ENCODE measurements at places on chromosomes 12 and 14.

GRCh38 chr12:120588948-120589930, 8.0 kb upstream of the POP5 start:
- DNase-seq, result peak; percentile 72

DNA sequence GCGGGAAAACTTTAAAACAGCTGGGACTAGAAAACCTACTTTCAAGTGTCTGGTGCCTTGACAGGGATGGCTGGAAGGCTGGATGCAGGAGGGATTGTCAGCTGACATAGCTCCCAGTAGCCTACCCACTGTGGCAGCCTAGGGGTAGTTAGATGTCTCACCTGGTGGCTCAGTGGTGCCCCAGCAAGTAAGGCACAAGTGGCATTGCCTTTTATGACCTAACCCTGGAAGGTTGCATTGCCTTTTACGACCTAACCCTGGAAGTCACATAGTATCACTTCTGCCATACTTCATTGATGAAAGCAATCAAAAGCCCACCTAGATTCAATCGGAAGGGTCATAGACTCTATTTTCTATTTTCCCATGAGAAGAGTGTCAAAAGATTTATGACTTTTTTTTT, 724.7 kb upstream of the TBX3 start:
- DNase-seq, result no peak

- DNase-seq, result no peak
These were observed 389.1 kb downstream of the GRIN2B start for GRCh38 chr12:13592063-13592942.

- no peak for DNase-seq
These were observed 4.2 kb downstream of the PCNX4 start for GRCh38 chr14:60095781-60096450.

DNA sequence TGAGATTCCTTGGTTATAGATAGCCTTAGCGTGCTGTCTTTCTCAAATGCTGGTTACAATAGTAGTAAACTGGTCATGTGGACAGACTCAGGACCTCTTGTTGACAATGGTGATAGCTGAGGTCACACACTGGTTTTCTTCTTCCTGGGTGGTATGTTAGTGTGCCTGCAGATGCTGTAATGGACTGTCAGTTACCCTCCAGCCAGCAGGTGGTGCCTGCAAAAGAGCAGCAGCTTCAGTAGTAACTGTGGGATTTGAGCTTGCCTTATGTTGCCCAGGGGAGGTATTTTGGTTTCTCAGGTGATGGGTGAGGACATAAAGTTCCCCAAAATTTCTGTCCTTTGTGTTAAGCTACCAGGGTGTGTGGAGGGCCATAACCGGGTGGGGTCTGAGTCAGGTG, 33.7 kb upstream of the SCAF11 start:
- DNase-seq, result no peak

- DNase-seq, result no peak
These were observed 6.4 kb downstream of the AQP6 start for GRCh38 chr12:49979016-49979586.

DNA sequence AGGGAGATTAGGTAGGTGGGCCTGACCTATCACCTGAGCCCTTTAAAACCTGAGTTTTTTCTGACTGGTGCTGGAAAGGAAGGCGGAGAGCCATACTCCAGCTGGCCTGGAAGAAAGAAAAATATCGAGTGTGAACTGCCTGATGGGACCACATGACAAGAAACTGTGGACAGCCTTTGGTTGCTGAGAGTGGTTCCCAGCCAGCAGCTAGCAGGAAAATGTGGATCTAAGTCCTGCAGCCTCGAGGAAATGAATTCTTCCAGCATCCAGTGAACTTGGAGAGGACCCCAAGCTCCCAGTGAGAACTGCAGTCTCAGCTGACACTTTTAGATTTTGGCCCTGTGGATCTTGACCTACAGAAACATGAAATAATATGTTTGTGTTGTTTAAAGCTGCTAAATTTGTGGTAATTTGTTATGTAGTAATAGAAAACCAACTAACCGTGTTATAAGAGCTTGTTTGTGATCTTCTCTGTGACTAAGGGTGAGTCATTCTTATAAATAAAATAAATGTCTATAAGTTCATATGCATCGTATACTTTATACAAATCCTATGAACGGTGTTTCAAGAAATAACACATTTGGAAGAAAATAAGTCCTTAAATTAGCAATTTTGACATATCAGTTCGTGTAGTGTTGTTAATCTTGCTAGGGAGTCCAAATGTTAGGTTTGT, 359.6 kb downstream of the BMP4 start:
- DNase-seq, result no peak

DNA sequence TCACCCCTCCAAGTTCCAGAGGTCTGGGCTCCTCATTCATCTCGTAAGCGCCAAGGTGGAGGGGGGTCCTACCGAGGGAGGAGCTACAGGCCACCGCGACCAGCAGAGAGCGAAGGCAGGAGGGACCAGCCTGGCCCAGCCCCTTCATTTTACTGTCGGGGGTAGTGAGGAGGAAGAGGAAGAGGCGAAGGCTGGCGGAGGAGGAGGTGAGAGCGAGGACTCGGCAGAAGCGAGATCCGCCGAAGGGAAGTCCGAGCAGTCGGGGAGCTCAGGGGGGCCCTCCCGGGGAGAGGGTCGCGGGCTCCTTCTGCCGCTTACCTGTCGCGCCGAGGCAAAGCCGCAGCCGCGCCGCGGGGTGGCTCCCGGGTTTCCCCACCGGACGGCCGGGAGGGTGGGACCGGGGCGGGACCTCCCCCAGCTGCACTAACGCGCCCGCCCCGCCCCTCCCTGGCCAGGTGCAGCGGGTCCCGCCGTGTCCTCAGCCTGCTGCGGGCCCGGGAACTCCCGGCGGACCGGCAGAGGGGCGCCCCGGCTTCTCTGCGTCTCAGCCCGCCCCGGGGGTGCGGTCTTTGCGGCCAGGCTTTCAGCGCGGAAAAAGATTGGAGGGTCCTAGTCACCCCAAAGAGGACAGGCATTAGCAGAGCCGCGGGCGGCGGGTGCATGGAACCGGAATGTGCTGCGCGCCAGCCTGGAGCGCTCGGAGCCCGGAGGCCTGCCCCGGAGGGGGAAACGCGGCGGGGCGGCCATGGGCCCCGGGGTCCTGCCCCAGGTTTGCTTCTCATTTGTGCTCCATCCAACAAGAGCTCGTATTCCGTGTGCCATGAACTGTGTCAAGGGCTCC, at the start of gene GALNT6:
Gene GALNT6, minus strand, starts transcription at position 124 of the 841 bp plus-strand sequence. CDS start 11,625 bp downstream, outside the sequence.
- peak; percentile 85 for DNase-seq

GRCh38 chr12:20201733-20202132, 166.6 kb upstream of the PDE3A start:
- DNase-seq, result no peak

DNA sequence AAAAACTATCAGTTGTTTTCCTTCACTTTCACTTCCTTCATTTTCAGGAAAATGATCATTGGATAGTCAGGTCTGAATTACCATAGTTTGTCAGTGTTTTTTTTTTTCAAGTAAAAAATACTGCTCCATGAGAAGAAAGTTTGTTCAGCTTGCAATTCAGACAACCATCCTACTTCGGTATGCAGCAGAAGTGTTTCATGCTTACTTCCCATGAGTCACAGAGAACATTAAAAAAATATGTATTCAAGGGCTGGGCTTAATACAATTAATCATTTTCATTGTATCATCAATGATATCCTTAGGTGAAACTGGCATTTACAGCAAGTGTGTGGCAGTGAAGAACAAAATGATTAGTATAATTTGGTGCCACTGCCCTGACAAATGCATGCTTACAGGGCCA, 21.6 kb downstream of the PYM1 start:
- no peak for DNase-seq

DNA sequence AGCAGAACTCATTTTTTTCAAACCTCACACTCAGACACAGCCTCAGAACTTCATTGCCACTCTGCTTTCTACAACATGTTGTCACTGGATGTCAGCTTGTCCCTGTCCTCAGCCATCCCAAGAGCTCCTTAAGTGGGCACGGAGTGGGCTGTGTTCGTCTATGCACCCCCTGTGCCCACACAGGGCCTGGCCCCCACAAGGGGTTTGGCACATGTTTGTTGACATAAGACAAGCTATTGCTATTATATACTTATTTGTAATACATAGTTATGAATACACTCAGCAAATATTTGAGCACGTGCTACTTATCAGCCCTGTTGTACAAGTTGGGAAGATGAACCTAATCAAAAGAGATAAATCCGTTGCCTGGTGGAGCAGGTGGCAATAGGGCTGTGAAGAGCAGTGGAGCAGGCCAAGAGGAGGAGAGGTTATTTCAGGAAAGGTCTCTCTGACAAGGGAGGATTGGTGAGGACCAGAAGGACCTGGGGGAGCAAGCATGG, 4.3 kb upstream of the BDKRB1 start:
- DNase-seq, result no peak

GRCh38 chr12:107760207-107760808, 629 bp downstream of the PRDM4 start:
- peak; percentile 74 for DNase-seq

DNA sequence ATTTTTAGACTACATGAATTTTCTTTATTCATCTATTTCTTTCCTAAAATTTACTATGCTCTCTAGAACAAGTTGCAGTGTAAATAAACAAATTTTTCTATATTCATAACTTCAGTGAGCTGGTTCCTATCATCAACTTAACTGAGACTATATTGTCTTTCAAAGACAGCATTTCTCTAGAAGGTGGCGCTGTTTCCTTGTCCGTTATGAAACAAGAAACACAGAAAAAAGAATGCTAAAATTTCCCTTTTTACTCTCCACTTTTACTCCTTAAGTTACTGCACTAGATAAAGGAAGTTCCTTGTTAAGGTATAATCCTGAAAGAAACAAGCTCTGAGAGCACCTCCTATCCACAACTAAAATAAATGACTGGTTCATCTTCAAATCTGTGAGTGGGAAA, 8.2 kb upstream of the CLEC2A start:
- no peak for DNase-seq

DNA sequence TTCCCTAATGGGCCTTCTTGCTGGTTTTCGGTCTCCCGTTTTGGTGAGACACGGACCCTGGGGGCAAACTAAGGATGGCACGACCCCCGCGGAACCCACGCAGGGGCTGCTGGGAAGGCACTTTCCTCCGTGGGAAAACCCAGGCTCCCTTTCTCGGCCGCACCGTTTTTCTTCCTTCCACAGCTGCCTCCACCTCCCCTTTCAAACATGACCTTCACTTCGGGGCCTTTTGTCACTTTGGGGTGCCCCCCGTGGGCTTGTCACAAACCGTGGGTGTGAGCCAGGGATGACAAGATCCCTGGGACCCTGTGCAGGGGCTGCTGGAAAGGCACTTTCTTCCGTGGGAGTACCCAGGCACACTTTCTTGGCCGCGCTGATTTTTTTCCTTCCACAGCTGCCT, 268.7 kb downstream of the ALG10 start:
- DNase-seq, result no peak

- no peak for DNase-seq
These were observed 175.8 kb downstream of the MSRB3 start for GRCh38 chr12:65454115-65454787.

- no peak for DNase-seq
These were observed 277.5 kb upstream of the TBX3 start for GRCh38 chr12:114961491-114961890.

DNA sequence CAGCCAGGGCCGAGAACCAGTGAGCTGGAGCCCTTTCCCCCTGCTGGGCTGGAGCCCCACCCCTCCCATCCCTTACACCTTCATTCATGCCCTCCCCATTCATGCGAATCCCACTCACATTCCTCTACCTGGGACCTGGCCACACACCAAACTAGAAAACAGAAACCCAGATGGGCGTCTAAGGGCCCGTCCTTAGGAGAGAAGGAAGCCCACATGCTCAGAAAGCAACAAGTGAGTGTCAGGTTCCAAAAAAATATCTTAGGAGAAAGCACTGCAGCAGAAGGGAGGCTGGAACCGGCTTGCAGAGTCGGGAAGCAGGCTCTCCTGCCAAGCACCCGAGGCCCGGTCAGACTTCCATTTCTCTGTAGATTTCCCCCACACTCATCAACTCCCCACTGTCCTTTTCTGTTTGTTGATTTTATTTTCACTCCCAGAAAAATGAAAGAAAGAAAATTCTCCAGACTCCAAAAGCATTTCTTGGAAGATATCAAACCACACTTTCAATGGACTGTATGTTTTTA, 13.6 kb downstream of the BCL11B start:
- no peak for DNase-seq

All from ELF-1 (cell line).